ENCODE measurements at places on chromosomes 6 and 20.

- DNase-seq = peak; percentile 73
These were observed 23.0 kb upstream of the GTSF1L start for GRCh38 chr20:43749734-43750294.

DNA sequence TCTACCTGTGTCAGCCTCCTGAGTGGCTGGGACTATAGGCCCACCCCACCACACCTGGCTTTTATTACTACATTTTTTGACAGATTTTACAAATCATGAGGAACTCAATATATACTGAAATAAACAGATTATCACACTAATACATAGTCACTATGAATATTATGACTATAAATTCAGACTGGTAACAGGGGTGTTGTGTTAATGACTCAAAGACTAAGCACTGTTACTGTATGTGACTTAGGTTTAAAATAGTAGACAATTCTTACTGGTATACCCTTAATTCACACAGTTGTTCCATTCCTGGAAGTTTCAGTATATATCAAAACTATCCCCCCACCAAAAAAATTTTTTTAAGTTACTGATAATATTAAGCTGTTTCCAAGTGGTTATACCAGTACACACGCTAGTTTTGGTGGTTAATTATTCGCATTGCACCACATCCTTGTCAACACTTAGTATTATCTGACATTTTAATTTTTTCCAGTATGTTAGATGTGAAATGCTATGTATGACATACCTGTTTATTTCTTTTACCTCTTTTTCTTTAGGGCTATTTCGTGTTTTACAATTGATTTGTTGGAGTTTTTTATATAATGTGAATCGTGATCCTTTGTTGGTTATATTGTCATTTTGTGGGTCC is 34.4 kb upstream of the C20orf144 start:
- DNase-seq = no peak

DNA sequence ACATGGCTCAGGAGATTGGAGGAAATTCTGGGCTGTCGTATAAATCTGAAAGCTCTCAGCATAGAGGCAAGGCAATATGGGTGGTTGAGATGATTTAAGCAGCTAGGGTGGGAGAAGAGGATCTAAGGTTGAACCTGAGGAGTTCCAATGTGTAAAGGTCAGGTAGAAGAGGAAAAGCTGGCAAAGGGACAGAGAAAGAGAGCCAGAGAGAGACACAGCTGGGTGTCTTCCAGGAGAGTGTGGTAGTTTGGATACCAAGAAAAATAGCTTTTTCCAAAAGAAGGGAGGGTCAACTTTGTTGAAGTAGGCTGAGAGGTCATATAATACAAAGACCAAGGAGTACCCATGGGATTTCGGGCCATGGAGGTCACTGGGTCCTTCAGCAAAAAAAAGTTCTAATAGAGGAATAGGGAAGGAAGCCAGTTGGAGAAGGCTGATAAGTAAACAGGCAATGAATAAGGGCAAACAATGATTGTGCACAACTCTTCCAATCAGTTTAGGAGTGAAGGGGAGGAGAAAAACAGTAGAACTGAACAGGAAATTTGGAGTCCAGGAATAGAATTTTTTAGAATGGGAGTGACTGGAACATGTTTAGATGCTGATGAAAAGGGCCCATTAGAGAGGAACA is 135.1 kb downstream of the QRSL1 start:
- no peak for DNase-seq

DNA sequence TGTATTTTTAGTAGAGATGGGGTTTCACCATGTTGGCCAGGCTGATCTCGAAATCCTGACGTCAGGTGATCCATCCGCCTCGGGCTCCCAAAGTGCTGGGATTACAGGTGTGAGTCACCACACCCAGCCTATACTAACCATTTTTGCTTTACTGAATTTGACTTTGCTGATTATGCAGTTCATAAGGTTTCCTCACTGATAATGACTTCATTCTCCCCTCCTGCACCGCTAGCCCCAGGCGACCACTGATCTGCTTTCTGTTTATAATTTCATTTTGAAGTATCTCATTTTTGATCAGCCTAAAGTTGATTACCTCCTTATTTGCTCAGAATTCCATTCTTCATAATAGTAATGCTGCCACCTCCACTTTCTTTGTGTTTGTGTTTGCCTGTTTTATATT is 48.7 kb upstream of the FAM83D start:
- DNase-seq = no peak

DNA sequence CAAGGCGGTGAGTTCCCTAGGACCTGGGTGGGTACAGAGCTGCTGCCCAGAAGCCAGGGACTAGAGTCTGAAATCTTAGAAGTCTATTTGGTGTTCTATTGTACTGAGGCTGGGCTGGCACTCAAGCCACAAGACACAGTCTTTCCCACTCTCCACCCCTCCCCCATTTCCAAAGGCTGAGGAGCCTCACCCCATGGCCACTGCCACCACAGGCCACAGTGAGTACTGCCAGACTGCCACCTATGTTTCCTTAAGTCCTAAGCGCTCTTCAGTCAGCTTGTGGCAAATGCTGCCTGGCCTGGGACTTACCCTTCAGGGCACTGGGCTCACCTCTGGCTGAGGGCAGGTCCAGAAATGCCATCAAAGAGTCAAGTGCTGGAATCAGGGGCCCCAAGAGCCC is 469.3 kb downstream of the HAO1 start:
- peak; percentile 3 for DNase-seq

- peak; percentile 33 for DNase-seq
These were observed 46.7 kb downstream of the RAB44 start for GRCh38 chr6:36744304-36744673.

- DNase-seq = peak; percentile 69
These were observed 1.1 kb downstream of the L3MBTL3 start for GRCh38 chr6:130019326-130020072.

GRCh38 chr6:119170447-119171087 is 92.1 kb upstream of the FAM184A start:
- DNase-seq = peak; percentile 60

DNA sequence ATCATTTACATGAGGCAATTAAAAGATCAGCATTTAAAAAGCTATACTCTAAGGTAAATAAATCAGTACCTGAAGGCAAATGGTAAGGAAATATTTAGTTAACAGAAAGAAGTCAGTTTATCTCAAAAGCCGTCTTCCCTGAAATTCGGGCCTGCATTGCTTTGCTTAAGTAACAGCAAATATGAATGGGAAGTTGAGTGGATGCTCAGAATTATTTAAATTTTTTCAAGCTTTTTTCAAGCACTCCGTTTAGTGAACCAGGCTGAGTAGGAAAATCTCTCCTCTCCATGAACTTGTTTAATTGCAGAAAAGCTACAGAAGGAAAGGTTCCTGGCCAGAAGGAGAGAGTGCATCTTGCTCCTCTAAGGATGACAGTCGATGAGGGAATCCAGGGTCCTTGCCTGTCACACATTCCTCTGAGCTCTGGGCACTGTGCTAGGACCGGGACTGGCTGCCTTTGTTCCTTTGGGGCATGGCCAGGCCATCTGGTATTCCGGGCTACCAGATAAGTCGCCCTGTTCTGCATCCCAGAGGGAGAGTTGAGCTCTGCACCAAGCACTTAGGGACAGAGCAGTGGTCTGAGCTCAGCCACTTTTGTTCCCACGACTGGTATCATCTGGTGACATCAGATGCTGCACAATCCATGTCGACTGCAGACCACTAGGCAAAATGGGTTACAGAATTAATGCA is 77.6 kb downstream of the RIN2 start:
- DNase-seq = no peak
